ENCODE measurements at places on chromosomes 11 and 22.

DNA sequence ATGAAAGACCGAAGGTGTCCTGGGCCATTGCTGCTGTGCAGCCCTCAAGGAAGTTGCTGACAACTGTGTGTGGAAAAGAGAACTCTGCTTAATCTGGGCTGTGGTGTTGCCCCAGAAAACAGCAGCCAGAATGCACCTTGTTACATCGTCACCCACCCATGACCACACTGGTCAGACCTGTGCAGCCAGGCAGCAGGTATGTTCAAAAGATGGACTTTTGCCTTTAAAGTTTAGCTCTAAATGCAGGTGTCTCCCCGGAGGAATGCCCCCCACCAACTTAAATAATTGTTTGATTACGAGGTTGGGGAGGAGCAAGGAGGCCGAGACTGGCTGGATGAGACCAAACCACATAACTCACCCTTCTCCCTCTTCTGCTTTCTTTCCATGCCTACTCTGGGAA, 15.3 kb upstream of the POLA2 start:
- no peak for DNase-seq

DNA sequence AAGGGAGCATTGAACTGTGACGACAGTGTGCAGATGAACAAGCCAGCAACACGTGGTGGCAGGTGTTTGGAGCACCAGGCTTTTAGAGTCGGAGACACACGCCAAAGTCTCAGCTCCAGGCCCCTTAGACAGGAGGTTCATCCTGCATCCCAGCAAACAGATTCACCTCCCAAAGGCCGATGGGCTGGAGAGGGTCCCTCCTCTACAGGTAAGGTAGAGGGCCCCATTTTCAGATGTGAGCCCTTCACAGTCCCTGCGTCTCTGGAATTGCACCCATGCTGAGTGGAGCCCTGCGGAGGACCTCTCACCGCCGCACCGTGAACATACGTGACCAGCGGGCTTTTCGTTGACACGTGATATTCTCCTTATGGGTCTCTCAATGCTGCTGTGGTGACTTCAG, 109.0 kb upstream of the B3GAT1 start:
- DNase-seq: no peak

DNA sequence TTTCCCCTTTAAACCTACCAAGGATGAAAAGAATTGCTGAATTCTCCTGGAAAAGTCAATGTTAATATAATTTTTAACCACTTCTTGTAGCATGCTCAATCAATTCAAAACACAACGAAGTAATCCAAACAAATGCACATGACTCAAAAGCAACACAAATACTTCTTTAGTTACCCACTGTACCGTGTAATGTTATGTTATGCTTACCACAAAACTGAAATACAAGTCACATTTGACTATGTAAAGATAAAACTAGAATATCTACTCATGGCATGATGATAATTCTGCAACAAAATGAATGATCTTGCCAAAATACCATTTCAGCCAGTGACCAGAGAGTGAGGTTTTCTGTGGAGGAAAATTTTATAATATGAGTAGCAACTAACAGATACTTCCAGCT, 587.0 kb downstream of the DLG2 start:
- no peak for DNase-seq

- DNase-seq: no peak
Observed at GRCh38 chr11:130246738-130247137, 68.0 kb downstream of the ZBTB44 start.

DNA sequence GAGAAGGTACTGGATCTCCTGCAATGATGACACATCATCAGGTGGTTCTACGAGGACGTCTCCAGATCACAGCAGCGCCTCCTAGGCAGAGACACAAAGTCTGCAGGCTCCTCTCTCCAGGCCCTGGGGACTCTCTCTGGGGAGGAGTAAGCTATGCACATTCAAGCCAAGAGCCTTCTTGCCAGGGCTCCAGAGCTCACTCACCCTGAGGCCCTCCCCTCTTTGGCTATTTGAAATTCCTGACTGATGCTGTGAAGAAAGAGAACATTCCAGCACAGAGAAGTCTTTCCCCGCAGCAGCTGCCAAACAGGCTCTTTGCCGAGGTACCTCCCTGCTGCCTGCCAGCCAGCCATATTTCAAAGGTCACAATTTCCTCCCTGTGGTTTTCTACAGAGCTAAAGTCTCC, 204.9 kb downstream of the CSNK2A3 start:
- DNase-seq: no peak

- no peak for DNase-seq
Observed at GRCh38 chr11:129861702-129862522, 33.5 kb downstream of the NFRKB start.

GRCh38 chr11:32374261-32374711, 61.1 kb downstream of the WT1 start:
- peak; percentile 32 for DNase-seq

- DNase-seq: no peak
Observed at GRCh38 chr22:39734866-39735265, 158.7 kb downstream of the ENTHD1 start.

DNA sequence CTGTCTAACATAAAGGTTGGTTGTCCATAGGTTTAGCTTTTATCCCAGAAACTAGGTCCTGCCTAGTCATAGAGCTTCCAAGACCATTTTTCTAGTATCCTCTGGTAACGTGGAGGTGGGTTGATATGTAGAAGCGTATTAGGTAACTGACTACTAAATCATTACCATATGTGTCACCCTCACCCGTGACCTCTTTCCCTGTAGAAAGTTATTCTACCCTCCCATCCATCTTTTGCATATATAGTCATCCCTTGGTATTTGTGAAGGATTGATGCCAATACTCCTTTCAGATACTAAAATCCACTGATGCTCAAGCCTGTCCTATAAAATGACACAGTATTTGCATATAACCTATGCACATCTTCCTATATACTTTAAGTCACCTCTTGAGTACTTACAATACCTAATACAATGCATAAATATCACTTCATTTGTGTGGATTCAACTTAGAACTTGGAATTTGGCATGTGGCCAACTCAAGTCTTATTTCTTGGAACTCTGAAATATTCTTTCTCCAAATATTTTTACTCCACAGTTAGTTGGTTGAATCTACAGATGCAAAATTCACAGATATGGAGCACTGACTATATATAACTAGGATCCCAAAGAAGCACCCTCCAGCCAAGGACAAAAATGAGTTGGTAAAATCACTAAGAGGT, 497.0 kb upstream of the TENM4 start:
- DNase-seq: no peak

GRCh38 chr11:19241260-19242178, 774 bp upstream of the E2F8 start:
- DNase-seq: peak; percentile 32

- no peak for DNase-seq
Observed at GRCh38 chr22:32562401-32562800, 87.8 kb downstream of the FBXO7 start.

GRCh38 chr11:93724089-93724488, 17.2 kb downstream of the TAF1D start:
- DNase-seq: no peak

DNA sequence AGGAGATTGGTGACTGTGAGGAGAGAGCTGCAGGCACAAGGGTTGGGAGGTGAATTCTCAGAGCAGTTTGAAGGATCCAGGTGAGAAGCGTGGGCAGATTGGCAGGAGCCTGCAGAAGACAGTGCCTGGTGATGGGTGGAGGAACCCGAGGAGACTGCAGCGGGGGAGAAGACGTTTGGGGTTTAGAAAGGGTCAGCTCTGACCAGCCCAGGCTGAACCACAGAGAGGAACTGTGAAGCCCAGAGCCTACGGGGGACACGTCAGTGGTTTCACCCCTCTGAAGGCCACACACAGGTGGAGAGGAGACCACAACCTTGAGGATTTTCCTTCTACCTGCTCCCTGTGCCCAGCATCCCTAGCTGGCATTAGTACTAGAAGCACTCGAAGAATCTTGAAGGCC, 154.8 kb upstream of the TBCEL start:
- no peak for DNase-seq

- no peak for DNase-seq
Observed at GRCh38 chr11:117278347-117278746, 12.8 kb upstream of the BACE1-AS start.

- no peak for DNase-seq
Observed at GRCh38 chr11:47980907-47981621, 705 bp downstream of the PTPRJ start.

GRCh38 chr22:37302674-37303555, 20.6 kb downstream of the CYTH4 start:
- DNase-seq: no peak

DNA sequence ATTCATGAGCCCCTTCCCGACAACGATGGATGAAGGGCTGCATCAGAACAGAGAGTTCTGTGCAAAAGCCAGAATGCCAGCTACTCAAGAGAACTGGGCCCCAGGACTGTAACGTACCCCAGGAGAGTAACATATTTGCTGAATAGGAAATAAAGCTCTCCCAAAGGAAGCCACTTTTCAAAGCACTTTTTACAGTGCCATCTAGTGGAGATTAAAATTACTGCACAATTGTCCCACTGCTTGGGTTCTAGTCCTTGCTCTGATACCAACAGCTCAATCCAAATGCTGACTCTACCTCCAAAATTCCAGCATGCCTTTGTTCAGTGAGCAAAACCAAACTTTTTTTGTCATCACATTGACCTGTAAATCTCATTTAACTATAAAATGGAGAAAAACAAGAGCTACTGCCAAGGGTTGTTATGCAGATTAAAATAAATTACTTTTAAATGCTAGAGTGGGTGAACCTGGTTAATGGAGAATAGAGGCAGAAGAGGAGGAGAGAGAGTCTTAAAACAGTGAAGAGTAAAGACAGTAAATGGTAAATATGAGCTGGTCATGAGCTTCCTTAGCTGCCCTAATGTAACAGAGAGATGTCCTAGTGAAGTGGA, 87.6 kb upstream of the FSHB start:
- DNase-seq: no peak

DNA sequence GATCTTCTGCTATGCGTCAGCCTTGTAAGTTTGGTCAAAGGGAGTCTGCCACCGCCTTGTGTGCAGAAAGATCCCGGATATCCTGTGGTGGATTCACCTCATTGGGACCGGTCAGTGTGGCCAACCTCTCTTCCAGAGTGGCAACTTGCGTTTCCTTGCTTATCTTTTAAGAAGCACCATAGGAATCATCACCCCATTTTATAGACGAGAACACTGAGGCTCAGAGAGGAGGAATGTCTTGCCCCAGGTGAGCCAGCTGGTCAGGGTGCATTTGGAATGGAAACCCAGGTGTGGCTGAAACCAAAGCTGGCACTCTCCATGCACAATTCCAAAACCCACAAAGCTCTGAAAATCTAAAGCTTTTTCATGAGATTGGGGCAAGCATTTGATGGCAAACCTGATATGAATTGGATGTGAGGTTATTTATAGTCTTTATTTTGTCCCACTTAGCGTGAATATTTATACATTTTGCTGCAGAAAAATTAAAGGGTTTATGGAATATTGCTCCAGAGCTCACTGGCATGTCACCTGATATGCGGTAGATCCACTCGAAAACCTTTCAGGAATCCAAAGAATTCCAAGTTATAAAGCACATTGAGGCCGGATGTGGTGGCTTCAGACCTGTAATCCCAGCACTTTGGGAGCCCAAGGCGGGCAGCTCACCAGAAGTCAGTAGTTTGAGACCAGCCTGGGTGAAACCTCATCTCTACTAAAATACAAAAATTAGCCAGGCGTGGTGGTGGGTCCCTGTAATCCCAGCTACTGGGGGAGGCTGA, 12.1 kb upstream of the EIF3D start:
- no peak for DNase-seq

- no peak for DNase-seq
Observed at GRCh38 chr11:74175920-74176319, 4.8 kb downstream of the PPME1 start.

DNA sequence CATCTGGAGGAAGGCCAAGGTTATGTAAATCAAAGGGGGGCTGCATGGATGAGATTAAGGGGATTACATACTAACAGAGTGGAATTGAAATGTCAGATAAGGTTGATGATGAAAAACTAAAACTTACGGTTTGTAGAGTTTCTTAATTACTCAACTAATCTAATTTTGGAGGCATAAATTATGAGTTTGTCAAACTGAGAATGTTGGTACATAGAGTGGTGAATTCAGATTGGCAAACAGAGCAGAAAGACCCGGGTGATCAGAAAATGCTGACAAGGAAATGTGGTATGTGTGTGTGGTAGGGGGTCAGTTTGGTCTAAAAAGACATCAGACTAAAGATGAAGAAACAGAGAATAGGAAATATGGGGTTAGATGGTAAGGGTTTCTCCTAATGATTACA, 11.0 kb downstream of the MS4A6E start:
- no peak for DNase-seq

DNA sequence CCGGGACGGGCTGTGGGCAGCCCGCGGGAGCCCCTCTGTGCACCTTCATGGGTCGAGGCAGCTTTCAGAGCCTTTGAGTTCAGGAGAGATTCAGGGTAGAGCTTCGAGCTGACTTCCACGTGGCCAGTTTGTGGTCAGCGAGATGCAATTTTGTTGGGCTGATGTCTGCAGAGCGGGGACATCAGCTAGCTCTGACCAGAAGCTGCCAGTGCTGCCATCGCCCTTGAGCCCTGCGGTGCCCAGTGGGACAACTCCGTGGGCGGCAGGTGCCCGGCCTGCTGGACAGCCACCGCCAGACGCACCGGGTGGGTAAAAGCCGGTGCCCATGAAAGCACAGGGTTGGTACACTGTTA, 719 bp downstream of the TALDO1 start:
- no peak for DNase-seq

DNA sequence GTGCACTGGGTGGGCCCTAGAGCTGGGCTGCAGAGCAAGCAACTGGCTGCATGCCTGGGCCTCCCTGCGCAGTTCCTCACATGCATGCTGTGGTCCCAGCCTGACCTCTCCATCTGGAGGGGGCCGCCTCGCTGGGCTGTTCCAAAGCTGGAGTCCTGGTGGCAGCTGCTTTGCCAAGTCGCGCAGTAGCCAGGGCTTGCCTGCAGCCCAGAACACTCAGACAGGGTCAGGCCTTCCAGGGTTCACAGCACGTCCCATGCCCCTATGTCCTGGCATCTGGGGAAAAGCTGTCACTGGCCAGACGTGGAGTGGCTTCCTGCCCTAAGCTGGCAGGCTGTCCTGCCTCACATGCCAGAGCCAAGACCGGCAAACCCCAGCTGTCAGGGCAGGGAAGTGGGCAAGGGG, 16.5 kb upstream of the CDC42EP2 start:
- no peak for DNase-seq

DNA sequence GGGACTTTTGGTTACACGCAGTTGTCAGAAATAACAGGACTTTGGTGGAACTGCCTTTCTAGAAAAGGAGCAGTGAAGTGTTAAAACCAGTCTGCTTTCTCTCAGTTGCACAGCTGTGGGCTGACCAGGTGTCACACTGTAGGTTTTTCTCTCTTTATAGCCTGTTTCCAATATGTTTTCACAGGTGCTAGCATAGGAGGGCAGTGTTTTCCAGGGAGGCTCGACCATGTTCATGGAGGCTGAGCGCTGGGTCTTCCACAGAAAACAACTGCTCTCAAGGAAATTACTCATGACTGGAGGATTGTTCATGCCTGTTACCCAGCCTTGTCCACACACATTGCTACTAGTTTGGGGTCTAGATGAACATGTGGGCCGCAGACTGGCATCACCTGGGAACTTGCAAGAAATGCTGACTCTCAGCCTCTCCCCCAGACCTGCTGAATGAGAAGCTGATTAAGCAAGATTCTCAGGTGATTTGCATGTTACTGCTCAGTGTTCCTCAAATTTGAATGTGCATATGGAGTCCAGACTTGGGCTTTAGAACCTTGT, 157.7 kb downstream of the MAML2 start:
- no peak for DNase-seq

GRCh38 chr11:106369224-106369623, 291.8 kb downstream of the AASDHPPT start:
- DNase-seq: no peak

Data from stimulated activated CD4-positive, alpha-beta T cell treated with anti-CD3 and anti-CD28 coated beads, TNF-alpha, amount 100 ng/mL, for 48 hours (primary cell).